ENCODE measurements at places on chromosomes 6 and 20. TPM values are rescaled to one million over a fixed set of nuclear protein-coding genes. Genes with fewer than 3 reads are reported as not detected.

DNA sequence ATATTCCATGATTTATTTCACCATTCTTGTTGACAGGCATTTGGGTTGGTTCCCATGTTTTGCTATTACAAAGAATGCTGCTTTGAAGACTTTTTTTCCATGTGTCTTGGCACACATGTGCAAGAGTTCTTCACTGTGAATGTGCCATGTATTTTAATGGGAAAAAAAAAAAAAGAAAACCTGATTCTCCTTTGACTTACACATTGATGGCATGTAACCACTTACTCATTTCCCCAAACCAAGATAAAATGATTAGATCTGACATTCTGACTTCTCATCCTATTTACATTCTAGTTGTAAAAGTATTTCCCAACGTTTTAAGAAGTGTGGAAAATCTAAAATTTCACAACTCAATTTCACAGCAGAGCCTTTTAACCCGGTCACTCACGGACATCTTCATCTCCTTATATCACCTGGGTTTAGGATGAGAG lies 4.4 kb downstream of the CAP2 start:
- no peak overlapping the region for H3K27ac ChIP-seq
- no peaks in the 10 kb centered on the region for H3K36me3 ChIP-seq
- H3K27me3 ChIP-seq: peaks cover 25% of the 10 kb centered on the region
- DNase-seq: no peak
- H3K4me1 ChIP-seq: no peaks in the 10 kb centered on the region

DNA sequence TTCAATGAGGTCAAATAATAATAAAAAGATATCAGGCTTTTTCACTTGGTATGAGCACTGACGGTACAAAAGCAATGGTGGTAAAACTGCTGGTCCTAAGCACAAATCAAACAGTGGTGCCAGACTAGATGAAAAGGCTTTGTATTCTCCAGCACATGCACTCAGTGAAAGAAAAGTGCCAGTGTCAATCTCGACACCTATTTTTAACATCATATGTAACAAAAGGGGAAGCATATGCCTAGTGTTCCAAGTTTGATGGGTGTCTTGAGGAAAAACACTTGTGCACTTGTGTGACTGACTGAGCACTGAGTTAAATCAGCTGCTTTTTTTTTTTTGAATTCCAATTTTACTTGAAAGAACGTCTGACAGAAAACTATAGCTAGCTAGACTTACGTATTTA lies 27.3 kb downstream of the MED23 start:
- H3K27me3 ChIP-seq: no peaks in the 10 kb centered on the region
- no peak for DNase-seq
- peaks cover 95% of the 10 kb centered on the region for H3K36me3 ChIP-seq
- H3K4me3 ChIP-seq: no peak overlapping the region
- no peak overlapping the region for H3K27ac ChIP-seq
- H3K4me1 ChIP-seq: no peaks in the 10 kb centered on the region

DNA sequence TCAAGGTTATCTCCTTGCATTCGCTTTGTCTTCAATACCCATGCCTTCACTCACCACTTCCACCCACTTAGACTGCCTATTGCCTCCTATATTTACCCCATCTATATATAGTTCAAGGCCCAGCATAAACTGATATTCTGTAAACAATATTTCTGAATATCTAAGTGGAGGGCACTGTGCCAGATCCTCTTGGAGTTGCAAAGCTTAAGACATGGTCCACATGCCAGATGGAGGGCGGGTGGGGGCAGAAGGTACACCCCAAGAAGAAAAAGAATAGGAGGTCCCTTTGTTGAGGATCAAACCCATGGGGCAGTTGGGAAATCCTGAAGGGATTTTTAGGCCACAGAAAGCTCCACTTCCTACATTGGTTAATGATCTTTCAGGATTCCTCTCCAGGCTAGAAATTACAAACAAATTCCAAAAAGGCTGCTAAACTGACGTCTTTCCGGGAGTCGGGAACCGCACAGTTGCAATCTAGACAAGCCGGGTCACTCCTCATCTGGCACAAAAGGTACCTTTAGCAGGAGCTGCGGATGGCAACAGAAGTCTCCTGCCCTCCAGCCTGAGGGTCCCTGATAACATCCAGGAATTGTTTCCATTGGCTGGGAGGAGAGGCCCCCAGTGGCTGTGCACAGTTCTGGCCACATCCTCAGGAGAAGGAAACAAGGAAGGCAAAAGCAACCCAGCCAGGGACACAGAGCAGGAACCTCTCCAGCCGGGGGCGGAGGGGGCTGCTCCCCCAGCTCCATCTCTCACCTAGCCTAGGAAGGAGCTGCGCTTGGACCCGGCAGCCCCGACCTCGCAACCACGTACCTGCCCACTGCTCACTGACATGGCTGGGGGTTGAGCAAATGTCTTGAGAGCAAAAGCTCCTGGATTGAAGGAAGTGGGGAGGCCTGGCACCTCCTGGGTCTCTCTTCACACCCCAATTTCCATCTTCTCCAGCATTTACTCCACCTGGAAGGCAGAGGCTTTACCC lies 5.9 kb upstream of the LPIN3 start:
- H3K27ac ChIP-seq: no peak overlapping the region
- no peak overlapping the region for H3K4me3 ChIP-seq
- DNase-seq: no peak
- peaks cover 1% of the 10 kb centered on the region for H3K27me3 ChIP-seq

GRCh38 chr6:169388395-169389166 lies 134.9 kb upstream of the THBS2 start:
- H3K4me1 ChIP-seq: no peaks in the 10 kb centered on the region
- H3K4me3 ChIP-seq: no peak overlapping the region
- no peaks in the 10 kb centered on the region for H3K36me3 ChIP-seq
- H3K27me3 ChIP-seq: no peaks in the 10 kb centered on the region

DNA sequence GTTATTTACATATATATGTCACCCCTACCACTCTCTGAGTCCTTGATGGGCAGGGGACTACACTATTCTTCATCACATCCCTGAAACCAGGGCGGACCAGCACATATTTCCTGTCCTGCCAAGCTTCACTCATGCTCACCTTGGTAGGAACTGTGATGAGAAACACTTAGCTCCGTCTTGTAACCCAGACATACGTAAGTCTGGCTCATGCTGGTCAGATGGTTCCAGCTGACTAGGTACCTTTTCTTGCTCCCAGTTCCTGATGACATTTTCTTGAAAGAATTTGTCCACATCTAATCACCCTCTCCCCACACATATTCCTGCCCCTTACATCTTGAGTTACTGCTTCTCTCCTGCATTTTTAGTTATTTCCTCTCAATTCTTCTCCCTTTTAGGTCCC lies 122.2 kb upstream of the MYLIP start:
- no peaks in the 10 kb centered on the region for H3K4me1 ChIP-seq
- peaks cover 4% of the 10 kb centered on the region for H3K27me3 ChIP-seq

- no peak for DNase-seq
- H3K4me1 ChIP-seq: no peaks in the 10 kb centered on the region
- no peaks in the 10 kb centered on the region for H3K27me3 ChIP-seq
These were observed 315.6 kb upstream of the QKI start for GRCh38 chr6:163098827-163099479.

- no peaks in the 10 kb centered on the region for H3K4me1 ChIP-seq
- no peak for DNase-seq
- H3K36me3 ChIP-seq: no peaks in the 10 kb centered on the region
- H3K27ac ChIP-seq: no peak overlapping the region
These were observed 64.2 kb upstream of the NXT1 start for GRCh38 chr20:23286346-23286745.

DNA sequence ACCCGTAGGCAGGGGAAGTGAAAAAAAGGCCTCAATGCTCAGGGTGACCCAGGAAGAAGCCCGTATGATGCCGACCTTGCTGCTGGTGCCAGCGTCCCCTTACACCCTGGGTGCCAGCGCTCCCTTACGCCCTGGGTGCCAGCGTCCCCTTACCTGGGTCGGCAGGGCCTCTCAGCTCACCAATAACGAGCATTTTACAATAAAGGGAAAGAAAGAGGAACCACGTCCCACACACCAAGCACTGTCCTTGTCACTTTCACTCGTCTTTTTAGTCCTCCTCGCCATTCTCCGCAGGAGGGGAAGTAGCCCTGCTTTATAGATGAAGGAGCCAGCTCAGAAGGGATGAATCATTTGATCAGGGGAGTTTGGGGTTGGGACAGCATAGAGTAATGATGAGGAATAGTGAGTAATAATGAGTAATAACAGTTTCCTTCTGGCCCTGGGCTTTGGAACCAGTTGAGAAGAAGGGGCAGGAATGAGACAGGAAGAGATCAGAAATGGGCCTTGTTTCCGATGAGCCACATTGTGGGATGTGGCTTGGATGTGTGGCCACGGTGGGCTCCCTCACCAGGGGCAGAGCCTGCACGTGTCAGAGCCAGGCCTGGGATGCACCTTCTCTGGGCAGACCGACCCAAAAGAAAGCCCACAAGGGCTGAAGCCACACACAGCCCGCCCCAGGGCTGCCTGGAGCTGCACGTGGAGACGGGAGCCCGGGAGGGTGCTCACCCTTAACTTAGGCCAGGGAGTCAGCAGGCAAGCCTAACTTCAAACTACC lies 75.7 kb downstream of the SYNJ2 start:
- H3K27ac ChIP-seq: no peak overlapping the region
- peaks cover 15% of the 10 kb centered on the region for H3K4me1 ChIP-seq
- H3K4me3 ChIP-seq: no peak overlapping the region
- no peak for DNase-seq
- no peaks in the 10 kb centered on the region for H3K36me3 ChIP-seq

DNA sequence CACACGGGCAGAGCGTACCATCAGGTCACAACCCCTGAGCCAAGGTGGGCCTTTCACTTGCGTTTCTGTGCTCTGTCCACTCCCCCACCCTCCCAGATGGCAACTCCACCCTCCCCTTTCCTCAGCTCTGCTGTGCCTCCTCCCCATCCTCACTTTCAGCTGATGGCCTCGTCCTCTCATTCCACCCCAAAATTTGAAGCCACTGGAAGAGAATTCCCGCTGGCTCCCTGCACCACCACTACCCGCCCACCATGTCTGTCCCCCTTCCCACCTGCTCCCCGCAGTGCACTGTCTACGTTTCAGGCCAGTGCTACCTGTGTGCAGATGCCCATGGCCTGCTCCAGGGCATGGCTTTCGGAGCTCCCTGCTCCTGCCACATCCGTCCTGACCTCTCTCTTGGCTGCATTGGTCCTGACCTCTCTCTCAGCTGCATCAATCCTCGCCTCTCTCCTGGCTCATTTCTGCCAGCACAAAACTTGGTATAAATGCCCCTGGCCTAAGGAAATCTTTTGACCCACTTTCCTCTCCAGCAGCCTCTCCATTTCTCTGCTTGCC lies 24.0 kb downstream of the SYNJ2 start:
- DNase-seq: no peak
- H3K4me3 ChIP-seq: no peak overlapping the region
- peaks cover 27% of the 10 kb centered on the region for H3K4me1 ChIP-seq
- no peaks in the 10 kb centered on the region for H3K36me3 ChIP-seq
- no peak overlapping the region for H3K27ac ChIP-seq

- H3K36me3 ChIP-seq: no peaks in the 10 kb centered on the region
- H3K27me3 ChIP-seq: no peaks in the 10 kb centered on the region
- no peak overlapping the region for H3K4me3 ChIP-seq
These were observed 466.9 kb upstream of the NRSN1 start for GRCh38 chr6:23659125-23659524.

GRCh38 chr20:49877386-49877921 lies 37.9 kb downstream of the SPATA2 start:
- H3K36me3 ChIP-seq: peaks cover 50% of the 10 kb centered on the region
- no peak overlapping the region for H3K4me3 ChIP-seq
- H3K27me3 ChIP-seq: no peaks in the 10 kb centered on the region

GRCh38 chr6:69456086-69456485 lies 340.7 kb downstream of the LMBRD1 start:
- H3K4me1 ChIP-seq: no peaks in the 10 kb centered on the region
- DNase-seq: no peak
- H3K27me3 ChIP-seq: no peaks in the 10 kb centered on the region
- H3K4me3 ChIP-seq: no peak overlapping the region
- H3K27ac ChIP-seq: no peak overlapping the region
- H3K36me3 ChIP-seq: no peaks in the 10 kb centered on the region

DNA sequence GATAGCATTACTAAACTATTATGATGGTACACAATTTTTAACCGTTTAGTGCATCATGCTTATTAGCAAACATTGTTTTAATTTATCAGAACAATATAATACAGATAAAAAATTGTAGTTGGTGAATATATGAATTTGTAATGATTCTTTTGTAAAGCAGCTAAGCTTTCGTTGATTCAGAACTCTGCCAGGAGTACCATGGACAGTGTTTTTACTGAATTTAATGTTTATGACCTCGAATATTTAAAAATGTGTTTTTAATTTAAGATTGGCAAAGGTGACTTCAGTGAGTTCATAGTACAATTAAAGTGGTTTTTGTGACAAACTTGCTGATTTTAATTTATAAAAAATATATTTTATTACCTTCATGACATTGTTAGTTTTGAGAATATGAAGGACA lies 10.0 kb downstream of the AFDN start:
- no peak overlapping the region for H3K4me3 ChIP-seq
- H3K27ac ChIP-seq: no peak overlapping the region
- H3K27me3 ChIP-seq: peaks cover 3% of the 10 kb centered on the region
- no peak for DNase-seq

- no peaks in the 10 kb centered on the region for H3K36me3 ChIP-seq
- peaks cover 3% of the 10 kb centered on the region for H3K27me3 ChIP-seq
These were observed 8.0 kb upstream of the TSHZ2 start for GRCh38 chr20:52964131-52964530.

- no peak for DNase-seq
- H3K27me3 ChIP-seq: no peaks in the 10 kb centered on the region
- H3K36me3 ChIP-seq: no peaks in the 10 kb centered on the region
- no peak overlapping the region for H3K27ac ChIP-seq
- no peaks in the 10 kb centered on the region for H3K4me1 ChIP-seq
These were observed 530.4 kb upstream of the BTBD3 start for GRCh38 chr20:11387189-11387754.

DNA sequence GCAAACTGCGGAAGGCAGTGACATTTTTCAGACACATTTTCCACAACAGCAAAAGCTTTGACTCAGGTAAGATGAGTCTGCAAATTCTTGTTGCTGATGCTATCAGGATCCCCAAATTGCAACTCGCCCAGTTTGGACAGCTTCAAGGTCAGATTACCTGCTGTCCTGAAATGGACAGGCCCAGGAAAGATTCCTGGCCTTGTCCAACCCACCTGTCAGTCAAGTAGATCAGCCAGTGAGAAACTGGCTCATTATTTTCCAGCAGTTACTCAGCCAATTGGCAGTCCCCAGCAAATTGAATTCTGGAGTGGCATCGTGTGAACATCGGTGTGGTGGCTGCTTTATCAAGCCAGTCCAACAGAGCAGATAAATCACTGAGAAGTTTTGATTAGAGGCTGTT lies 84.5 kb upstream of the SNAP25 start:
- H3K4me3 ChIP-seq: no peak overlapping the region
- H3K27me3 ChIP-seq: no peaks in the 10 kb centered on the region
- H3K4me1 ChIP-seq: no peaks in the 10 kb centered on the region

The SRMS gene
- not detected for total RNA-seq

The SNAI1 gene
- total RNA-seq: 1.4 TPM

The RPL10A gene
- 1,327 TPM for total RNA-seq

The MUCL3 gene
- total RNA-seq: not detected
